ENCODE measurements at places on chromosomes 12 and 14. TPM values are rescaled to one million over a fixed set of nuclear protein-coding genes. Genes with fewer than 3 reads are reported as not detected.

GRCh38 chr12:98644433-98644711, 216 bp downstream of the IKBIP start:
- peak; percentile 13 for DNase-seq

- DNase-seq: no peak
These were observed 202.1 kb upstream of the MYL2 start for GRCh38 chr12:111122458-111122878.

Gene GPR162
- total RNA-seq: 12.3 TPM

- DNase-seq: no peak
These were observed 25.9 kb upstream of the NR2C1 start for GRCh38 chr12:95099270-95099790.

GRCh38 chr12:82973592-82973991, 286.9 kb downstream of the TMTC2 start:
- DNase-seq: no peak

Gene HOXC11
- not detected for total RNA-seq

- no peak for DNase-seq
These were observed 89.5 kb downstream of the ALX1 start for GRCh38 chr12:85369365-85370154.

- no peak for DNase-seq
These were observed 239.7 kb downstream of the TMEM121 start for GRCh38 chr14:105765893-105766614.

Gene IL26
- total RNA-seq: not detected

Gene FOXM1
- total RNA-seq: 2.6 TPM

DNA sequence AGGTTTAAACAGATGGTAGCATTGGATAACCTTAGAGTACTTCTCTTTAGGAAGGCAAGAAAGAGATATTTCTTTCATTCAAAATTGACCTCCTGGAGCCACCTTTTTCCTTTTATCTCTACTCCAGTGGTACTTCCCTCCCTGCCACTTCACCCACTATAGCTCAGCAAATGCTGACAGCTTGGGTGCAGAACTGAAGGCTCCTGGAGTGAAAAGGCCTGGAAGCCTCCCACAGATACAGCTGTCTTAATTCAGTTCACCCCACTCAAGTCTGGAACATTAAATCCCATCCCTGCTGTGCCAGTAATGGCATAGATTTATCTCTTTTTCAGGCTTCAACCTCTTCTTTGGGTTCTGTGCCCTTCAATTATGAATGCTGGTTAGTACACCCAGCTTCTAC, 140.3 kb downstream of the NEDD1 start:
- DNase-seq: no peak

Gene LAG3
- 1.4 TPM for total RNA-seq

- DNase-seq: no peak
These were observed 93.9 kb upstream of the NCOR2 start for GRCh38 chr12:124661341-124661740.

DNA sequence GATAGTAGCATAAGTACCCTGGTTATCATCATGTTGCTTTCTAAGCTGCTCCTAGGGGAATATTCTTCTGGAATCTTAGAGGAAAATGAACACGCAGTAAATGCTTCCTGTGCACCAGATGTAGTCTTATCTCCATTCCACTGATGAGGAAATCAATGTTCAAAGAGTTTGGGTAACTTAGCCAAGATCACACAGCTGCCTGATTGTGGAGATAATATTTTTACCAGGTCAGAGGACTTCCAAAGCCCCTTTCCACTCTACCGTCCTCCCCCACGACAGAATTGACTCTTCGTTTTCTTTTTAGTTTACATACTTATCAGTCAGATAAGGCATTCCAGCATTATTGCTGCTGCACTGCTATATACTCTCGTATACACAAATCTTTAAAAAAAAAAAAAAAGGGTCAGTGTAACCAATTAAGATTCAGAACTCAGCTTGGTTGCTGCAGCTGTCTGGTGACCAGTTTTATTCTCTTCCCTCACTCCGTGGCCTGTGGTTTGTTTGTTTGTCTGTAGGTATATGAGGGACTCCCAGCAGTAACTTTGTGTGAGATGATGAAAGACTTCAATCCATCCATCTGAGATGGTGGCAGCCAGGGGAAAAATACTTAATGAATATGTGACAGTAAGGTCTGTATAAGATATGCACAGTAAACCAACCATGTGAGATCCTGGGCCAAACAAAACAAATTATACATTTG, 110.5 kb downstream of the TGFB3 start:
- DNase-seq: no peak

DNA sequence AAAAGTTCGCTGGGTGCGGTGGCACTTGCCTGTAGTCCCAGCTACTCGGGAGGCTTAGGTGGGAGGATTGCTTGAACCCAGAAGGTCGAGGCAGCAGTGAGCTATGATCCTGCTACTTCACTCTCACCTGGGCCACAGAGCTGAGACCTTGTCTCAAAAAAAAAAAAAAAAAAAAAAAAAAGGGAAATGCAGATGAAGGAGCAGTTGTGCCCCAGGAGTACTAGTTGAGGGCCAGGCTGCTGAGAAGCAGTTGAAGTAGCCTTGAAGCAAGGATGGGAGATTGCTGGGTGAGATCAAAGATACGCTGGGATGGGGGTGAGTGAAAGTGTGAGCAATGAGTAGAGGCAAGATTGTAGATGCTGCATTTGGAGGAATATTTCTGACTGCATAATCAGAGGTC, 93.4 kb upstream of the DNM1L start:
- DNase-seq: no peak
